ENCODE measurements at places on chromosomes 5 and 9.

- no peak for DNase-seq
These were observed 5.4 kb upstream of the NKX2-5 start for GRCh38 chr5:173240091-173241050.

- no peak for DNase-seq
These were observed 852 bp downstream of the ARHGEF37 start for GRCh38 chr5:149581931-149582768.

GRCh38 chr5:93151121-93151520 is 429.9 kb downstream of the NR2F1-AS1 start:
- no peak for DNase-seq

DNA sequence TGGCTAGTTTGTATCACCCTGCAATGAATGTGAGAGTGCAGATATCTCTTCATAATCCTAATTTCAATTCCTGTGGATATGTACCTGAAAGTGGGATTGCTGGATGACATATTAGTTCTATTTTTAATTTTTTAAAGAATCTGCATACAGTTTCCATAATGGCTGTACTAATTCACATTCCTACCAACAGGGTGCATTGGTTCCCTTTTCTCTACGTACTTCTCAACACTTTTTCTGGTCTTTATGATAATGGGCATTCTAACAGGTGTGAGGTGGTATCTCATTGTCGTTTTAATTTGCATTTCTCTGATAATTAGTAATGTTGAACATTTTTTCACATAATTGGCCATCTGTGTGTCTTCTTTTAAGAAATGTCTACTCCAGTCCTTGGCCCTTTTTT is 927.5 kb downstream of the DTWD2 start:
- DNase-seq, result no peak

GRCh38 chr9:89379508-89380115 is 61.3 kb downstream of the SECISBP2 start:
- DNase-seq, result no peak

DNA sequence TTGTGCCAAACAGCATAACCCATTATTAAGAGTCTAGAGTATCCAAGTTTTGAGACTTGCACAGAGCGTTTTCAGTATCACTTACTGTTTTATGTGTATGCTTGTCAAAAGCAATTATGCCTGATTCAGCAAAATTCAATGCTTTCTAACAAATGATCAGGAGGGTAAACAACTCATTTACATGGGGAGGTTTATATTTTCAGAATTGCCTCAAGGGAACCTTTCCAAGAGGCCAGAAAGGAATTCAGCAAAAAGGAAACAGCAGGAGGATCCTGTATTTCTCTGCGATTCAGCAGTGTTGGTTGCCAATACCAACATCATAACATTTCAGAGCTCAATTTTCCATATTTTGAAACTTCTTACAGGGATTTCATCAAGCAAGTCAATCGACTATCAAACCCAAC is 69.3 kb upstream of the DAB2 start:
- no peak for DNase-seq

- DNase-seq, result peak; percentile 46
These were observed 63.0 kb upstream of the CTSL start for GRCh38 chr9:87662808-87663528.

DNA sequence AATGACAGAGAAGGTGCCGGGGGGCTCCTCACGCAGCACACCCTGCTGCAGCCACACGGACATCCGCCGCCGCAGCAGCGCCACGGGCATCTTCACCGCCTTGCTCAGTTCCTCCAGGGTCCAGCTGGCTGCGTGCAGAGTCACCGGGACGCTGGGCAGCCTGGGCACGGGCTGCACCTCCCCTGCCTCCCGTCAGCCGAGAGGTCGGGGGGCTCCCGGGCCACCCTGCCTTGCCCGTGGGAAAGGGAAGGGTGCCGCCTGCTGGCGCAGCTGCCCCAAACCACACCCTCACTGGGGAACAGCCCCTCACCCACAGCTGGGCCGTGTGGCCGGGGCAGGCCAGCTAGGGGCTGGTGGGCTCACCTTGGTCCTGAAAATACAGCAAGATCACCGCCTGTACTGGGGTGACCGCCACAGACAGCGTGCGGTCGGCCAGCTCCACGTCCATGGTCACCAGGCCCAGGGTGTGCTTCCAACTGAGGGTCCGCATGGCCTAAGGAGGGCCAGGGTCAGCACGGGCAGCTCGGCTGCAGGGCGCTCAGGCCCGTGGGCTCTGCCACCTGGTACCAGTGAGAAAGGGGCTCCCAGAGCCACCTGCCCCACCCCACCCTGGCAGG is 3.6 kb upstream of the TMEM210 start:
- DNase-seq, result no peak

DNA sequence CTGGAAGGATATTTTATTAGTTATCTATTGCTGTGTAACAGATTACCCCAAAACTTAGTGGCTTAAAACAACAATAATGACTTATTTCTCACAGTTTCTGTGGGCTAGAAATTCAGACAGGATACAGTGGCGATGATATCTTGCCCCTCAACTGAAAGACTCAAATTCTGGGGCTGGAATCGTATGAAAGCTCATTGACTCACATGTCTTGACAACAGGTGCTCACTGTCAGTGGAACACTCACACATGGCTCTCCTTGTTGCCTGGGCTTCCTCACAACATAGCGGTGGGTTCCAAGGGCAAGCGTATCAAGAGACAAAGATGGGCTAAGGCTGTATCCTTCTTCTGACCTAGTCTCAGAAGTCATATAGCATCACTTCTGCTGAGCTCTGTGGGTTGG is 3.7 kb upstream of the GNPDA1 start:
- DNase-seq, result no peak

- no peak for DNase-seq
These were observed 43.1 kb upstream of the GLIPR2 start for GRCh38 chr9:36093384-36093783.

DNA sequence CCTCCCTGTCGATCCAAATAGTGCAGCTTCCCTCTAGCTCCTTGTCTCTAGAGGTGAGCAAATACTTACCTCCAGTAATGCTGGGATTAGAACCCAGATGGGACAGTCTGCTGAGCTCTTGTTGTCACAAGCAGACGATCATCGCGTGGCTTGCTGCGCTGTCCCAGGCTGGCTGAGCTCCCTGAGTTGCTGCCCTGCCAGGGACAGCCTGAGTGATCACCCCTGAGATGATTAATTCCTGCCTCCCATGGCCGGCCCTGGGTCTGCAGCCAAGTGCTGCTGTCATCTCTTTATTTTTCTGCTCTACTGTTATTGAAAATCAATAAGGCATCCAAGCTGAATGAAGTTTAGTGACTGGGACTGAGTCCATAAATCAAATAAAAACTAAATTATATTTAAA is 94.0 kb upstream of the ALDH1B1 start:
- no peak for DNase-seq

DNA sequence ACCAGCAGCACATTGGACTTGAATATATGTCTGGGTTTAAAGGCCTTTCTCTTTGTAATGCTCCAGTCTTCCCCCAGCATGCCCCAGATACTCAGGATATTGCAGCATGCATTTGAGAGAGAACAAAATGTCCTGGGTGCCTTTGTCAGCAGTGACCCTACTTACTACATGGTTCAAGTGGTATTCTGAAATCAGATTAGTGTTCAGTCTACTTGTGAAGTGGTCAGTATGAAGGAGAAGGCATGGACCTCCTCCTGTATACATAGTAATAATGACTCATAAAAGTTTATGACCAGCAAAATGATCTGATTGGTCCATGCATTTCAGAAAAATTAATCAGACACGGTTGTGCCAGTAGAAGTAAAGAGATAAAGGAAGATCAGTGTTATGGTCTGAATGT is 25.4 kb downstream of the GPR21 start:
- DNase-seq, result no peak

DNA sequence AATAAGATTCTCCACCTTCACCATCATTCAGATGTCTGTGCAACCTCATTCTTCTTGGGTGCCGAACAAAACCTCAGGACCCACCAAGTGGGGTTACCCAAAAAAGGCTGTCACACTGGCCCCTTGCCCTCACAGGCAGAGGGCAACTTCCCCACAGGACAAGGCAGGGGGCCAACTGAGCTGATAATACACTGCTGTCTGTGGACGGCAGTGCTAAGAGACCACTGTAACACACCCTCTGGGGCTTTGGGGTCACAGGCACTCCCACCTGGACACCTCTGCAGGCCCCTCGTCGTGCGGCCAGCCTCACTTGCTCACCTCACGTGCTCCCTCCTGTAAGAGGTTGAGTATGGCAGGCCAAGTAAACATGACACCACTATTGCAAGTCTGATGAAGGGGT is 515.8 kb upstream of the COX7C start:
- no peak for DNase-seq

DNA sequence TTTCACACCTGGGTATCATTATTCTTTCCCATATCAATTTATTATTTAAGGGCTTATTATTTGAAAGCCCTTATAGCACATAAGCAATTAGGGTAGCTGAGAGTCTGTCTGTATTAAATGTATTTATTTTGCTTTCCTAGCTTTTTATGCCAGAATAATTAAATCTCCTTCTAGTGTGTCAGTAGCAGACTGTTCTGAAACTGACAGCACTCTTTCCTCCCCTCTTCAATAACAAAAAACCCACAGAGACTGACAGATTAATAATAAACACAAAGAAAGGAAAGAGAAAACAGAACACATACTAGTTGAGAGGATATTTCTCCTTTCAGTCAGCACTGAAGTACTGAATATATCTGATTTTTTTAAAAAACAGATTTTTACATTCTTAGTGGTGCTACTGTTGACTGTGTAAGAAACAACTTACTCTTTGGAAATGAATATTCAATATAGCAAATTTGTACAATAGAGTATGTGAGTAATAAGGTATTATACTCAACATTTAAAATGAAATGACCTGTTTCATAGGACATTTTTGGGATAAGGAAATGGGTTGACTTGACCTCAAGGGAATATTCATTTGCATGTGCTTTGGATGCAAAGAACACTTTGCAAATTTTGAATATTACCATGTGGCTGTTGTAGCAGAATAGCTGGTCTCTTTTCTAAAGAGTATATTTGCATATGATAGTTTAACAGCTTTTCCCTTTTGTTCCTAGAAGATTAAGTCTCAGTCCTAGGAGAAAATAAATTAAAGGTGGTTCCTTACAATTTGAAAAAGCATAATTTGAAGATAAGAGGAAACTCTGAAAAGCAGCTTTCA is 208.3 kb downstream of the SPATA31D1 start:
- DNase-seq, result no peak

- no peak for DNase-seq
These were observed 159.5 kb downstream of the RAPGEF6 start for GRCh38 chr5:131475541-131475941.

GRCh38 chr5:97844797-97845196 is 661.8 kb upstream of the RIOK2 start:
- no peak for DNase-seq

- DNase-seq, result peak; percentile 56
These were observed 413.5 kb downstream of the TLE4 start for GRCh38 chr9:79985264-79985663.

- DNase-seq, result peak; percentile 88
These were observed 170.8 kb downstream of the SGCD start for GRCh38 chr5:156497804-156498208.

- DNase-seq, result no peak
These were observed 791.8 kb upstream of the C9orf72 start for GRCh38 chr9:28365020-28365640.

GRCh38 chr5:94796586-94796985 is 178.1 kb downstream of the SLF1 start:
- DNase-seq, result no peak

GRCh38 chr5:122434205-122434970 is 122.4 kb downstream of the SNCAIP start:
- DNase-seq, result no peak

- DNase-seq, result no peak
These were observed 52.8 kb upstream of the RPL26L1 start for GRCh38 chr5:172906436-172906835.

DNA sequence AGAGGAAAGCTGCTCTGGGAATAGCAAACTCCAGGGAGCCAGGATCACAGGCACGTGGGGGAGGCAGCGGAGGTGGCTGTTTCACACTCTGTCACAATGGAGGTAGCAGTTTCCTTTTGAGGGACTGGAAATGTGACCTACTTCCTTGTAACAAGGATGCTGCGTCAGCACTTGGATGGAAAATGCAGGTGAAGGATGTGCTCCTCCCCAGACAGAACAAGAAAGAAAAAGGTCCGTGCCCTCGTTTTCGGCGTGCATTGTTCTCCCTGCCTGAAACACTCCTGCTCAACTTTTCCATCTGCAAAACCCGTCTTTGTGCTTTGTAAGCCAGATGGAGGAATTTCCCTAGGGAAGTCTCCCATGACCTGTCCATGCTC is 55.1 kb upstream of the SH3PXD2B start:
- DNase-seq, result no peak

- DNase-seq, result no peak
These were observed 72.3 kb downstream of the ANGPTL2 start for GRCh38 chr9:127050152-127050551.

DNA sequence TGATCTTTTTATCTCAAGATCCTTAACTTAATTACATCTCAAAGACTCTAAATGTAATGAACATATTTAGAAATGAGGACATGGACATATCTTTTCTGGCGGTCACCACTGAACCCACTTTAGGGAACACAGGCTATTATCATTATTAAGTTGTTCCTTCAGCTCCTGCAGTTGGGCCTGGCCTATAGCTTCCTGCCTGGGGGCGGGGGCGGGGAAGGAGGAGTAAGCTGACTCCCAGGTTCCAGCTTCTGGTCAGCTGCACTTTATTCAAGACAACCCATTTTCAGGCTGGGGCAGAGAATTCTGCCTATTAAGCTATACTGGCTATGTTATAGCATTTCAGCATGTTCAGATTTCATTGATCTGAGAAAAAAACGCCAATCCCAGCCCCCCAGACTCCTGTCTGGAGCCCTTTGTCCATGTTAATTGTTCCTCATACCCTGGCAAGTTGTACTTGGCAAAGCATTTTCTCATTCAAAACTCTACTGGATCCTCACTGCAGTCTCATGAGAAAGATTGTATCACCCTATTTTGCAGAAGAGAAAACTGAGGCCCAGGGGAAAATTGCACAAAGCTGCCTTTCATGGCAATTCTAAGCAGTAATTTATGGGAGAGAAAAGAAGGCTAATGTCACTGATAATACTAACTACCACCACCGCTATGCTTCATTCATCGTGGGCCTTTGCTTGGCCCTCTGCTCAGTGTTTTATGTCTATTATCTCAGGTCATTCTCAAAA is 25.1 kb downstream of the COL15A1 start:
- DNase-seq, result no peak

DNA sequence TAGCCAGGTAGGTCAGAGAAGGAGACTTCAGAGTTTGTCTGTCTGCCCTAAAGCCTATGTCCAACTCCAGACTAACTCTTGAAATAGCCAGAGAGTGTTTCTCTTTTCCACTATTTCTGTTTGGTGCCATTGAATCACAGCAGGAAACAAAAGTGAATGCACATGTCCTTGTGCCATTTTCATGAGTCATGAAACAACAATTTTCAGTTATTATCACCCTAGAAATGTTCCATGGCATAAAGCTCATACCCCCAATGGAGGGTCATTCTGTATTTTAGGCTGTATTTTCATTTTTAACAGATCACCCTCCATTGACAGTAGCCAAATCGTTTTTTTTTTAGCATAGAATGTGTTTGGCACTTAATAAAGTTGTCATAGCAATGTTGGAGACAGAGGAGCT is 124.7 kb downstream of the PAPPA start:
- no peak for DNase-seq

- peak; percentile 35 for DNase-seq
These were observed 20.2 kb downstream of the CDH6 start for GRCh38 chr5:31213705-31214121.

- DNase-seq, result no peak
These were observed 51.8 kb upstream of the TLE1 start for GRCh38 chr9:81741103-81741502.

All from SK-N-DZ (cell line).